Fibroblast of mammary gland (primary cell): ENCODE measurements at places on chromosomes 1 and 21.

DNA sequence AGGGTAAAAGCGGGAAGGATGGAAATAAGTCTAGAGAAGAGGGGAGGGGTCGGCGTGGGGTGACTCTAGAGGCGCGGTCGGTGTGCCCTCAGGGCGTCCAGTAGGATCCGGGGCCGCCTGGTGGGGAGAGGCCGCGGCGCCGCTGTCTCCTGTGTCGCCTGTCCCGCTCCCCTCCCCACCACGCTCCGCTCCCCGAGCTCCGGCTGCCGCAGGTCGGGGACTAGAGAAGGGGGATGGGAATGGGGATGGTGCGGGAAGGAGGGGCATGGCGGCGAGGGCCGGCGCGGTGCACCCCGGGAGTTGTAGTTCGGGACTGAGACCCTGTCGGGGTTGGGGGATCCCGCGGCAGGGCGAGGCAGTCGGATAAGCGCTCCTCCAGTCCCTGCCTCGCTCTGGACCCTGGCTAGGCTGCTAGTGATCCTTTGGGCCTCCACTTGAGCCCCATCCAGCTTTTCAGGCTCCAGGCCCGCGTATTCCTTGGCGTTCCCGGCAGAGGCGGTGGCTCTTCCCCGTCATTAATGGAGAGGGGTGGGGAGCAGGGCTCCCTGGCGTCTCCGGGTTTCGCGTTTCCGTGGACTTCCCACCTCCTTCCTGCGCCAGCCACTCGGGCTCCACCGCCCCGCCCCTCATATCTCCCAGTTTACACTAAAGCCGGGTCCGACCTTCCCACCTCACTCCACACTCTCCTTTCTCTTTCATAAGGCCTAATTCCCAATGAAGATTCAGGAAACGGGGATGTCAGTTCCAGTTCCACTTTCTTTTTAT lies at the start of gene ENTREP3:
TSS of gene ENTREP3 (minus strand) at position 241 of the 765 bp plus-strand sequence. CDS start 606 bp downstream, outside the sequence.
- peak; percentile 70 for DNase-seq

- DNase-seq, result peak; percentile 51
Measured at GRCh38 chr1:37822906-37823815, 15.2 kb upstream of the YRDC start.

DNA sequence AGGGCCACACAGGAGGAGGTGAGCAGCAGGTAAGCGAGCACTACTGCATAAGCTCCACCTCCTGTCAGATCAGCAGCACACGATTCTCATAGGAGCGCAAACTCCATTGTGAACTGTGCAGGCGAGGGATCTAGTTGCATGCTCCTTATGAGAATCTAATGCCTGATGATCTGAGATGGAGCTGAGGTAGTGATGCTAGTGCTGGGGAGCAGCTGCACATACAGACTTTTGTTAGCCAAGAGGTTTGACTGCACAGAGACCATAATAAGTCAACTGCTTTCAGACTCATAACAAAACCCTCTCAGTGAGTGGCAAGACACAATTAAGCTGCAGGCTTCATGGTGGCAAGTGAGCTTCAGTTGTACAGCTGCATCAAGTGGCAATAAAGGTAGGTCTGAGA lies 83.4 kb downstream of the PSMG1 start:
- DNase-seq, result no peak

DNA sequence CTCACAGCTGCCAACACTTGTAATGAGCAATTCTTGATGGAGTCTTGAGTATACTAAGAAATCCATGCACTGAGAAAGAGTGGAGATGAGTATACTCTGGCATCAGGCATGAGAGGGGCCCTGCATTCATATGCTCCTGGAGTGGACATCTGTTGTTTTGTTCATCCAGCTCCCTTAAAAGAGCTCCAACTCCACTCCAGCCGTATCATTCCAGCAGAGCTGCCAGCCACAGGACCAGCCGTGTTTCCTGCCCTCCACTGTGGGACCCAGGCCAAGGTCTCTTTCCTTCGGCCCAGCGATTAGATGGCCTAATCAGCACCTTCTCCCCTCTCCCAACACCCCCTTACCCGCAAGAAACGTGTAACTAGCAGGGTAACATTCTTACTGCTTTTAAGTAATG lies 144.5 kb downstream of the OMA1 start:
- peak; percentile 15 for DNase-seq

DNA sequence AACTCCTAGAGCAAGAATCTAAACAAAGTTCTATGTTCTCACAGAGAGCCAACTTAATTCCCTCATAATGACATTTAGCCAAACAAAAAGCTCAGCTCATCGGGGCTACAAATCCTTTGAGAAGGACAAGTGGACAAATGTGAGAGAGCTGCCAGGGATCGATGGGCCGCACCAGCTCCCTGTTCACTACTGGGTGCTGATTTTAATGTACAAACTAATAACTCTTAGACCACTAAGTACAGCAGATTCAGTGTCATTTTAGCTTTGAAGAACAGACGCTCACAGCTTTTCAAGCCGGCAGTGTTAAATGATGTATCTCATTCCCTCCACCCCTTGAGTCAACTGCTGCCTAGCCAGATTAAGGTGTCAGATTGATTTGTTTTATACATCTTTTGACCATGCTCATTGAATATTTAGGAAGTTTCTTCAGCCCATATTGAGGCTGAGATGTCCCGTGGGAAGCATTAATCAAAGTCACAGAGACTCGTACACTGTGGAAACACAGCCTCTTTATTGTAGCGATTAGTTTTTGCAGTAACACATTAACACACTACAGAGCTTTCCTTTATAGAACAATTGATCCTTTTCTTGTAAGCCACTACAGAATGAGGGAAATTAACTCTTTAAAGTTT lies 21.1 kb downstream of the PROX1 start:
- no peak for DNase-seq

- no peak for DNase-seq
Measured at GRCh38 chr1:28832966-28833365, 21.0 kb downstream of the OPRD1 start.

DNA sequence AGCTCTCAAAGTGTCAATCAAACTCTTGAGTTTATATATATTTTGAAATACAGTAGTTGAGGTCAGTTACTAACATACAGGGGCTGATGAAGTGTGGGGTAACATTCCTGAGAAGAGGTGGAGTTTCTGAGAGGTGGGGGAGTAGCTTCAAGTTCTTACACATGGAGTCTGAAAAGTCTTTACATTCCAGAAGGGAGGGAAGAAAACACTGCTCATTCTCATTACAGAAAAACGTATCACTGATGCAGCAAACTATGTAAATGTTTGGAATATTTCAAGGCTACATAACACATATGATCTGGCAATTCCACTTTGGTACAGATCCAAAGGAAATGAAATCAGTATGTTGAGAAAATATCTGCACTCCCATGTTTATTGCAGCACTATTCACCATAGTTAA lies 1065.8 kb upstream of the B3GALT2 start:
- no peak for DNase-seq

- no peak for DNase-seq
Measured at GRCh38 chr1:187773168-187773567, 944.4 kb downstream of the PLA2G4A start.

DNA sequence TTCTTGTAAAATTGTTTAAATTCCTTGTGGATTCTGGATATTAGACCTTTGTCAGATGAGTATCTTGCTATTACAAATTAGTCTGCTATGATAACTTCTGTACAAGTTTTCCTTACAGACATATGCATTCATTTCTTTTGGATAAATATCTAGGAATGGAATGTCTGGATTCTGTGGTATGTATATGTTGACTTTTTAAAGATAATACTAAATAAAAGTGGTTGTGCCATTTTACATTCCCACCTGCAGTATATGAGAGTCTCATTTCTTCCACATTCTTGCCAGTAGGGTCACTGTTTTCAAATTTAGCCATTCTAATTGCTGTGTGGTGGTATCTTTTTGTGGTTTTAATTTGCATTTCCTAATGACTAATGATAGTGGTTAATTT lies 53.9 kb downstream of the SYDE2 start:
- DNase-seq, result no peak

DNA sequence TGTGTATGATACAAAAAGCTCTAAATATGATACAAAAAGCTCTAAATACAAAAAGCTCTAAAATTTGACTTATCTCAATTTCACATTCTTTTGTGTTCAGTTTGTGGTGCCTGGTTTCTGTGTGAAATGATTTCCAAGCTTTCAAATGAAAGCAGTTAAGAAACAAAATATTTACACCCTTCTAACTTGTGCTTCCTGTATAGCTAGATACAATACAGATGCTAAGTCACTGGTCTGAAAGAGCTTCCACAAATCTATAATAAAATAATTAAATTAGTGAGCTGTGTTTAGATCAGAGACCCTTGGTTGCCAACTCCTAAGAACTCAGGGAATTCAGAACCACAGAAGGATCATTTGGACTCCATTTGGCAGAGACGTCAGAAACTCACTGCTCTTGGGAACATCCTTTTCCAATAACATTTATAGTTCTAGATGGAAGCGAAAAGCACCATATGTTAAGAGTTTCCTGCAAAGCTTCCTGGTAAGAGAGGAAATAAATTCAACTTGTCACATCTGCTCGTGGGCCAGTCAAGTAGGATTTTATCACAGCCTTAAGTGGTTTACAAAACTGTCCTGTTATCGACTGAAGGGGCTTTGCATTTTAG lies 1079.1 kb downstream of the ADGRL2 start:
- DNase-seq, result no peak

DNA sequence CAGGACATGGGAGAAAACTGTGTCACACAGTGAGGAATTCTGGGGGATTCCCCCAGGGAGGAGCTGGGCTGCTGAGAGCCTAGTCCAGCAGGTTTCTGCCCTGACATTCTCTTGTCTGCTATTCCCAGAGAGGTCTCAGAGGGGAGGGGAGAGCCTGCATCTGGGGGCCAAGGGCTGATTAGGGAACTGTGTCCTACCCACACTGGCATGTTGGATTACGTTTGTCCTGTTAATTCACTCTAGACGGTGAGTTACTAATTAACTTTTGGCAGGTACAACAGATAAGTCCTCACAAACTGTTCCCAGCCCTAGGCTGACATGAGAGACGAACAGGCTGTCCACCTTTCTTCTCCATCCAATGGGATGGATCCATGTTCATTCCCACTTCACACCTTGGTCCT lies 2.6 kb upstream of the SH3BGRL3 start:
- no peak for DNase-seq

GRCh38 chr1:168608796-168609715 lies 32.7 kb downstream of the XCL1 start:
- peak; percentile 72 for DNase-seq

DNA sequence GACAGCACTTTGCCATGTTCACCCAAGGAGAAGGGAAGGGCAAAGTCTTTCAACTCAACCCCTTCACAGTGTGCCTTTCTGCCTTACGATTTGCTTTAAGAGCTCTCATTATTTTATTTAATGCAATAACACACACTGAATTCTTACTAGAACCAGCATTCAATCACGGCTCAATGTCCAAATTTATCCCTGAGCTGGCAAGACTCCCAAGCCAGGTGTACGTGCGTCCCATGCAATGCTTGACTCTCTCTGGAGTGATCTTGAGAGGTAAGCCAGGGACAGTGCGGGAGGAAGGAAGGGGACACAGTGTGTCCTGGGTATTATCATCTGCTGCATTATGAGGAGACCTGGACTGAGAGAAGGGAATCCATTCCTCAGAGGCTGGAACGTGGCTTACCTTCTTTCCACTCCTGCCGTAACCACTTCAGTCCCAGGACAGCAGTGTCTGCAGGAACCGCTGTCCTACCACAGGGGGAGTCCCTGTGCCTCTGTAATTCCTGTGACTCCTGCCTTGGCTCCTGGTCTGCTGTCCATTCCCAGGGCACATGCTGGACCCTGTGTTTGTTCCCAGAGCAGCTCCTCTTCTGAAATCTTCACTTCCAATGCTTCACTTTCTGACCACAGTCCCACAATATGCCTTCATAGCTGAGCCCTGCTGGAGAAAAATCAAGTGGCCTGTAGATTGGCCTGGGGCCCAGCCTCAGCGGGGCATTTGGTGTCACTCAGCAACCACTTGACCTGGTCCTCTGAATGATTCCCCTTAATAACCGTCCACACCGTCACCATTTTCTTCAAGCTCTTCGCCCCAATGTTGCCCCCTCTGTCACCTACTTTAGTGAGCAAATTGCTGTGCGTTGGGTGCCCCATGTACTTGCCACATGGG lies 28.6 kb upstream of the STUM start:
- no peak for DNase-seq

- no peak for DNase-seq
Measured at GRCh38 chr1:42746436-42747105, 6.5 kb upstream of the CLDN19 start.

DNA sequence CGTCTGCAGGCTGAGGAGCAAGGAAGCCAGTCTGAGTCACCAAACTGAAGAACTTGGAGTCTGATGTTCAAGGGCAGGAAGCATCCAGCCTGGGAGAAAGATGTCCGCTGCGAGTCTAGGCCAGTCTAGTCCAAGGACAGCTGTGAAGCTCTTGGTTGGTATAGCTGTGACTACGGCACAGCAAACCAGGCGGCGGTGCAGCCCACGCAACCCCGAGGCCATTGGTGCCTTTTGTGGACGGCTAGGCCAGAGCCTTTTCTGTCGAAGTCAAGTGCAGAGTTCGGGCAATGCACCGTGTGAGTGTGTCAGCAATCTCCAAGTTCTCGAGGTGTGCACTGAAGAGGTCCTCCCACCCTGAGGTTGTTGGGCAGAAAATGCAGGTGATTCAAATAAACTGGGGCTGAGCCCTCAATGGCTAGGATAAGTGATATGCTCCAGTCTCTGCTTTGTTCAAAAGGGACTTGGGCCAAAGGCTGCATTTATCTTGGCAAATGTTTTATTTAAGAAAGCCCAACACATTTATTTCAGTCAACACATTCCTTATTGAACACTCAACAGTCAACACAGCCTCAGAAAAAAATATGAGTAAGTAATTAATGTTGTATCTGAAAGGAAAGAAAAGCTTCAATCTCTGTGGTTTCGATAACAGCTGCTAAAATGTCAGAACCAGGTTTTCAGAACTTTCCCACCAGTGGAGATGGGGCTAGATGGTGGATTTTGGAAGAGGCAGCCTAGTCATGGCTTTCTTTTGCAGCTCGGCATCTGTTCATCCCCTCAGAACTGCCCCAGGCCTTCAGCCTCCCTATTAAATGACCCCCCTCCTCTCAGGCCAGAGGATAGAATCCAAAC lies 78.1 kb upstream of the COX20 start:
- DNase-seq, result peak; percentile 70

DNA sequence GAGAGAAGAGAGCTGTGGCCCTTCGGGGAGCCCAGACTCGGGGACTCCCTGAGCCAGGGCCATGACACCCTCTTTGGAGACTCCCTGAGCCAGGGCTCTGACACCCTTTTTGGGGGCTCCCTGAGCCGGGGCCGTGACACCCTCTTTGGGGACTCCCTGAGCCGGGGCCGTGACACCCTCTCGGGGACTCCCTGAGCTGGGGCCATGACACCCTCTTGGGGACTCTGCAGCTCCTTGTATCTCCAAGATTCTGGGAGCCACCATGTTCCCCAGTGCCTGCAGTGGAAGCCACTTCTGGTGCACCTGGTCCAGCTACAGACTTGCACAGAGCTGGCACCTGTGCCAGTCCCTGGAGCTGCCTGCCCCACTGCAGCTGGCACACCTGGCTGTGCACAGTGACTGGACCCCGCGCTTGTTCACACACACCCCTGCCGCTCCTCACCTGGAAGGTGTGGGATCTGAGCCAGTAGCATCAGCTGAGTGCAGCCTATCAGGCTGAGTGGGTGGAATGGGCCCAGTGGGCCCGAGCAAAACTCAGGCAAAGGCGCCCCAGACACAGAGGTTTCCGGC lies 3.8 kb upstream of the SSU72 start:
- no peak for DNase-seq
